ENCODE measurements at places on chromosomes 4 and X. TPM values are rescaled to one million over a fixed set of nuclear protein-coding genes. Genes with fewer than 3 reads are reported as not detected.

The CHRDL1 gene
- not detected for total RNA-seq

- H3K27me3 ChIP-seq, result no peaks in the 10 kb centered on the region
- H3K4me1 ChIP-seq, result peaks cover 6% of the 10 kb centered on the region
- H3K36me3 ChIP-seq, result no peaks in the 10 kb centered on the region
- H3K4me3 ChIP-seq, result no peak overlapping the region
These were observed 168.5 kb upstream of the CXCL13 start for GRCh38 chr4:77437079-77437478.

The STK32B gene
- not detected for total RNA-seq

DNA sequence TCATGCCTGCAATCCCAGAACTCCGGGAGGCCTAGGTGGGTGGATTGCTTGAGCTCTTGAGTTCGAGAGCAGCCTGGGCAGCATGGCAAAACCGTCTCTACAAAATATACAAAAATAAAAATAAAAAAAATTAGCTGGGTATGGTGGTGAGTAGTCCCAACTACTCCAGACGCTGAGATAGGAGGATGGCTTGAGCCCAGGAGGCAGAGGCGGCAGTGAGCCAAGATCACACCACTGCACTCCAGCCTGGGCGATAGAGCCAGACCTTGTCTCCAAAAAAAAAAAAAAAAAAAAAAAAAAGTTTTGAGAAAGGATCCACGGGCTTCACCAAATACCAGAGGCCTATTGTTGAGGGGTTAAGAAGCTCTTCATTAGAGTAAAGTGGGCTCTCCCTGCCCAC, 8.0 kb downstream of the SUPT20HL2 start:
- no peaks in the 10 kb centered on the region for H3K36me3 ChIP-seq
- H3K4me1 ChIP-seq, result peaks cover 8% of the 10 kb centered on the region
- no peaks in the 10 kb centered on the region for H3K27me3 ChIP-seq

DNA sequence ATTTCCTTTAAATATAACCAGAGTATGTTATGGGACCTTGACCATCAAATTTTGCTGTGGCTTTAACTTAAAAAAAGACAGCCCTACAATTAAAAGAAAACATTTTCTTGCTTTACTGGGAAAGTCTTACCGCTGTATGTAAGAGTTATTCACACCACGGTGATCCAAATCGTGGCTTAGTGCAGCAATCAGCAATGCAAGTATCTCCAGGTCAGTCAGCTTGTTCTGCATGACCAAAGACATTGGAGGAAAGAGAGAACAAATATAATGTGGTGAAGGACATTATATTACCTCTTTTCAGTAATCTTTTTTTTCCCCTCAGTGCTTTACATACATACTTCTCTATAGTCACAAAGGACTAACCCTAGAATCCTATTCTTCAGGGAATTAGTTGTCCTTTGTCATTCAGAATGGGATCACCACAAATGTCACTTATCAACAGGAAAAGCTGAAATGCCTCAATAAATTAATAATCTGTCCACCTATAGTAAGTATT, 109.6 kb downstream of the PDE5A start:
- no peaks in the 10 kb centered on the region for H3K4me1 ChIP-seq
- DNase-seq, result no peak
- no peak overlapping the region for H3K4me3 ChIP-seq

GRCh38 chrX:103518571-103518970, 718 bp downstream of the RAB40A start:
- no peak for DNase-seq
- no peaks in the 10 kb centered on the region for H3K36me3 ChIP-seq

The EXOC1L gene
- not detected for total RNA-seq

GRCh38 chr4:17769406-17770174, 11.8 kb downstream of the FAM184B start:
- H3K27ac ChIP-seq, result no peak overlapping the region
- no peak for DNase-seq
- no peaks in the 10 kb centered on the region for H3K36me3 ChIP-seq
- H3K4me1 ChIP-seq, result peaks cover 8% of the 10 kb centered on the region

- H3K27ac ChIP-seq, result no peak overlapping the region
- no peak for DNase-seq
- H3K27me3 ChIP-seq, result peaks cover 3% of the 10 kb centered on the region
- no peak overlapping the region for H3K4me3 ChIP-seq
- H3K36me3 ChIP-seq, result no peaks in the 10 kb centered on the region
- H3K4me1 ChIP-seq, result no peaks in the 10 kb centered on the region
These were observed 25.7 kb upstream of the SLC7A11 start for GRCh38 chr4:138267835-138268234.

- peaks cover 75% of the 10 kb centered on the region for H3K27me3 ChIP-seq
- no peaks in the 10 kb centered on the region for H3K36me3 ChIP-seq
- peak within 1 kb of the TSS; percentile 79 for H3K4me3 ChIP-seq
- no peak for DNase-seq
- peaks cover 21% of the 10 kb centered on the region for H3K4me1 ChIP-seq
These were observed at the start of gene NDNF for GRCh38 chr4:121072224-121073003. TSS of gene NDNF (minus strand) at chr4:121072535. CDS start at chr4:121045837, 26,698 bp downstream.

DNA sequence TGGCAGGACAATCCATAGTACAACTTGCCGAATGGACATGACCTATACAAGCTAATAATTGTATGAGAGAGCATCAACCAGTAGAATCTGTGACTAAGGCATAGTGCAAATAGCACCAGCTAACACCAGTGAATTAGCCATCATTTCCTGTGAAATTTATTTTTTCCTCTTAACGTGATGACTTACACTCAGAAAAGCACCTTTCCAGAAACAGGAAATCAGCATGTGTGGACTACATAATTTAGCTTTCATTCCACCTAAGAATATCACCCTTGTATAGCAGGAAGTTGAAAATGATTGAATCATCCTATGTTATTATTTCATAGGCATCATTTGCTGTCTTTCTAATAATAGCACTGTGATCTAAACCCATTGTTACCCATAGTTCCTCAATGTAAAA, 1393.4 kb upstream of the PCDH7 start:
- no peak overlapping the region for H3K27ac ChIP-seq
- no peaks in the 10 kb centered on the region for H3K27me3 ChIP-seq
- no peak overlapping the region for H3K4me3 ChIP-seq
- DNase-seq, result no peak

DNA sequence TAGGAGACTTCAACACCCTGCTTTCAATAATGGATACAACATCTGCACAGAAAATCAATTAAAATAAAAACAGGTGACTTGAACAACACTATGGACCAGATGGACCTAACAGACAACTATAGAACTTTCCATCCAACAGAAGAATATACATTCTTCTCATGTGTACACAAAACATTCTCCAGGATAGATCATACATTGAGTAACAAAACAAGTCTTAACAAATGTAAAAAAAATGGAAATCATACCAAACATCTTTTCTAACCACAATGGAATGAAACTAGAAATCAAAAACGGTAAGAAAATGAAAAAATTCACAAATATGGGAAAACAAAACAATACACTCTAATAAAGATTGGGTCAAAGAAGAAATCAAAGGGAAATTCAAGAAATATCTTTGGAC, 24.7 kb downstream of the CYP2U1 start:
- H3K4me1 ChIP-seq, result no peaks in the 10 kb centered on the region
- no peak overlapping the region for H3K27ac ChIP-seq
- no peak for DNase-seq

DNA sequence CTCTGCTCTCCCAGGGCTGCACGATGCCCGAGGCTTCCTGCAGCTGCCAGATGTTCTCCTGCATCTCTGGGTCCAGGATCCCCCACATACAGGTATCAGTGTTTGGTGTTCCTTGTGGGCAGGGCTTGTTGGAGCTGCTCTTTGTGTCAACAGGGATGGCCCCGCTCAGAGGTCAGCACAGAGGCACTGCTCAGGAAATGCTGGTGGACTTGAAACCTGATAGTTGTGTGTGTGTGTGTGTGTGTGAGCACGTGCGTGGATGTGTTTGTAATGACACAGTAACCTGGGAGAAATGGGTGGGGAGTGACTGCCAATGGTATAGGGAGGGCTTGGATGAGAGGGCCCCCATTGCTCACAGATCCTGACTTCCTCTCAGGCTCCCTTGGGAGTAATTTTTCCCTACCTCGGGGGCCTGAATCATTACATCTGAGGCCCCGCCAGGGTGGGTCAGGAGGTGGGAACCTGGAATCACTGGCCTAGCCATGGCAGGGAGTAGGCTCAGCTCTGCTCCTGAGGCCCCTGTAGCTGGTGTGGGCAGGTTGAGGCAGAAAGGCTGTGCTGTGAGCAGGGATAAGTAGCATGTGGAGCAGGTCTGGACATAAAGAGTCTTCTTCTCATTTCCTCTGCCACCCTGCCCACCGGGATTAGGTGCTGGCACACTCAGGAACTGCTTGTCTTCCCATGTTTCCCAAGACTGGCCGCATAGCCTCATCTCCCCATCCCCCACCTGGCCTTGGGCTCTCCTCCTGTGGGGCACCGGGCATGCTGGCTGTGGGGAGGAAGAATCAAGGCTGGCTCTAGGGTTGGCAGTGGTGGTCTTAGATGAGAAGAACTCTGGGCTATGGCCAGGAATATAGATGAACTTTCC, 2.5 kb upstream of the EFNB1 start:
- H3K36me3 ChIP-seq, result no peaks in the 10 kb centered on the region
- H3K4me1 ChIP-seq, result peaks cover 9% of the 10 kb centered on the region
- H3K27ac ChIP-seq, result no peak overlapping the region
- DNase-seq, result no peak
- H3K27me3 ChIP-seq, result peaks cover 7% of the 10 kb centered on the region

The PIR gene
- 7.0 TPM for total RNA-seq

- no peak overlapping the region for H3K27ac ChIP-seq
- no peak for DNase-seq
- no peak overlapping the region for H3K4me3 ChIP-seq
- no peaks in the 10 kb centered on the region for H3K27me3 ChIP-seq
- H3K36me3 ChIP-seq, result peaks cover 49% of the 10 kb centered on the region
- peaks cover 11% of the 10 kb centered on the region for H3K4me1 ChIP-seq
These were observed 54.5 kb downstream of the HTT start for GRCh38 chr4:3128976-3129375.

The BEND2 gene
- not detected for total RNA-seq

The NMU gene
- not detected for total RNA-seq

The PJA1 gene
- 20.1 TPM for total RNA-seq

DNA sequence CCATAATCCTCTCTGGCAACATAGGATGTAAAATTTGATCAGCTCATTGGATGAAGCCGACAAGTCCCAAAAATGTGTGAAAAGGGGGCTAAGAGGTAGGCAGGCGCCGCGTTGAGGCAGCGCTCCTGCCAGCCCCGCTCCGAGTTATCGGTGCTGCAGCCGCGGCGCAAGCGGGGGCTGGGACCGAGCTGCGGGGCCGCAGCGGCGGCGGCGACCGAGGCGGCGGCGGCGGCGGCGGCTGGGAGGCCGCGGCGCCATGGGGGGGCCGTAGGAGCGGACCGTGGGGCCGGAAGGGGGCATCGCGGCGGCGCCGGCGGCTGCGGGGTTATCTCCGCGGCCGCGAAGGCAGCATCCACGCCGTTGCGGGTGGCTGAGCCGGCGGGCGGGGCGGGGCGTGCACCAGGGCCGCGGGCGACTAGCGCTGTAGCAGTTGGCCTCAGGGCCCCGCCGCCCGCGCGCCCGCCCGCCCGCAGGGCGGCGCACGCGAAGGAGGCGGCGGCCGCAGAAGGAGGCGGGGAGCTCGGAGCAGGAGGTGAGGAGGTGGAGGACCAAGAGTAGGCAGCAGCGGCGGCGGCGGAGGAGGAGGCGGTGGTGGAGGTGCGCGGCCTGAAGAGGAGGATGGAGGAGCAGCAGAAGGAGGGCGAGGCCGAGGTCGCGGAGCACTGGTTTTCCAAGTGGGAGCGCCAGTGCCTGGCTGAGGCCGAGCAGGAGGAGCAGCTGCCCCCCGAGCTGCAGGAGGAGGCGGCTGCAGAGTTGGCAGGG, 126.0 kb upstream of the CXorf66 start:
- no peak for DNase-seq
- no peaks in the 10 kb centered on the region for H3K4me1 ChIP-seq
- H3K27me3 ChIP-seq, result peaks cover 25% of the 10 kb centered on the region
- H3K27ac ChIP-seq, result no peak overlapping the region

DNA sequence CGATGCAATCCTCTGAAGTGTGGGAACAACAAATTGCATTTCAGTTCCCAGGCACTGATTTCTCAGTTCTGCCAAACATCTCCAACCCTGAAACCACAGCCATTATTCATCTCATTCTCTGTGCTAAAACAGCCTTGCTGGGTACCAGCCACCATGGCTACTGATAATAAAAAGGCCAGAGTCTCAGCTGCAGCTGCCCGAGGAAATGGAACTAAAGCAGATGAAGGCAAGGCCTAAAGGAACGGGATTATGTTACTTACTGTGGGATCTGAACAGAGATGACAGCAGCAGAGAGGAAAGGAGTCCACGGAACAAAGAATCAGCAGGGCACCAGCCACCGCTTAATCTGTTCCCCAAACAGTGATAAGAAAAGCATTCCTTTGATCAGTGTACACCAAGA, 155.7 kb downstream of the PAPSS1 start:
- no peak overlapping the region for H3K27ac ChIP-seq
- no peak overlapping the region for H3K4me3 ChIP-seq
- peaks cover 7% of the 10 kb centered on the region for H3K27me3 ChIP-seq
- H3K36me3 ChIP-seq, result no peaks in the 10 kb centered on the region
- H3K4me1 ChIP-seq, result no peaks in the 10 kb centered on the region

DNA sequence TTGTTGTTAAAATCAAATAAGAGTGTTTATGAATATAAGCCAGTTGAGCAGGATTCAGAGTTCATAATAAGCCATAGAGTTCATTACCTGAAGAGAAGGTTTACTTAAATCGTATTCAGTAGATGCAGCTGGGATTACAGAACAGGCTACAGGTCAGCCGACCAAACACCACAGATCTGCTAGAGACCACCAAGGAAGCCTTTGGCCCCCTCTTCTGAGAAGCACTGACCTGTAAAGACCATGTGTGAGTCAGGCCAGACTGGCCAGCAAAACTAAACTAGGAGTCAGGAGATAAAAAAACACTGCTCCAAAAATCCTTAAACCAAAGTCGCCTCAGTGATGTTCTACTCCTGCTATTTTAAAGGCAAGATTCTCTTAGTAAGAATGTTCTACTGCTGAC, 1125.5 kb downstream of the FAT4 start:
- H3K27me3 ChIP-seq, result no peaks in the 10 kb centered on the region
- no peaks in the 10 kb centered on the region for H3K36me3 ChIP-seq
- DNase-seq, result no peak

DNA sequence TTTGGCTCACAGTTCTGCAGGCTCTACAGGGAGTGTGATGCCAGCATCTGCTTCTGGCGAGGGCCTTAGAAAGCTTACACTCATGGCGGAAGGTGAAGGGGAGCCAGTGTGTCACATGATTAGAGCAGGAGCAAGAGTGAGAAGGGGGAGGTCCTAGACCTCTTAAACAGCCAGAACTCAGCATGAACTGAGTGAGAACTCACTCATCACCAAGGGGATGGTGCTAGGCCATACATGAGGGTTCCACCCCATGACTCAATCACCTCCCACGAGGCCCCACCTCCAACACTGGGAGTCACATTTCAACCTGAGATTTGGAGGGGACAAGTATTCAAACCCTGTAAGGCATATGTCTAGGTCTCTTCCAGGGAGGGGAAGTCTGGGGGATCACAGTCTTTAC, 33.4 kb downstream of the SPRY1 start:
- peaks cover 7% of the 10 kb centered on the region for H3K4me1 ChIP-seq
- no peaks in the 10 kb centered on the region for H3K27me3 ChIP-seq
- no peak overlapping the region for H3K4me3 ChIP-seq
- H3K27ac ChIP-seq, result no peak overlapping the region

- peaks cover 15% of the 10 kb centered on the region for H3K4me1 ChIP-seq
- no peaks in the 10 kb centered on the region for H3K27me3 ChIP-seq
These were observed 24.7 kb downstream of the RAB33A start for GRCh38 chrX:130196466-130196865.

- H3K4me1 ChIP-seq, result no peaks in the 10 kb centered on the region
- H3K27me3 ChIP-seq, result no peaks in the 10 kb centered on the region
- H3K4me3 ChIP-seq, result no peak overlapping the region
- no peak for DNase-seq
- no peaks in the 10 kb centered on the region for H3K36me3 ChIP-seq
These were observed 137.0 kb downstream of the MAGEB5 start for GRCh38 chrX:26352891-26353430.
